Breast epithelium (tissue), 4 donors: ENCODE measurements at places on chromosomes 12 and 14.

GRCh38 chr14:99395909-99396530 is 84.6 kb downstream of the SETD3 start:
- no peak for DNase-seq

DNA sequence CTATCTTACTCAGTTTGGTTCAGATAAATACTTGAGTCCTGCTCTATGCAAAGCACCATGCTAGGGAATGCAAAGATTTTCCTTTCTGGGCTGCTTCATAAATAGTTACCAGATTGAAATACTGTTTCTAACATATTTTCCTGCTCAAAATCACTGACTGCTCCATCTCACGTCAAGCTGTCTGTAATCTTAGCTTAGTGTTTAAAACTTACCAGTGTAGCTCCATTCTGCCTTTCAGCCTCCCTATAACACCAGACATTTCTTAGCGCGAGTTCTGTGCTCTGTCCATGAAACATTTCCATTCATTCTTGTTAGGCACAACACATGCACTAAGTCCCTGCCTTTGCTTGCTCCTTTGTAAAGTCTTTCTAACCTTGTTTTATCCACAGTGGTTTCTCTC is 129.4 kb downstream of the NPAS3 start:
- no peak for DNase-seq

- no peak for DNase-seq
Observed at GRCh38 chr12:26749781-26750180, 83.2 kb downstream of the ITPR2 start.

DNA sequence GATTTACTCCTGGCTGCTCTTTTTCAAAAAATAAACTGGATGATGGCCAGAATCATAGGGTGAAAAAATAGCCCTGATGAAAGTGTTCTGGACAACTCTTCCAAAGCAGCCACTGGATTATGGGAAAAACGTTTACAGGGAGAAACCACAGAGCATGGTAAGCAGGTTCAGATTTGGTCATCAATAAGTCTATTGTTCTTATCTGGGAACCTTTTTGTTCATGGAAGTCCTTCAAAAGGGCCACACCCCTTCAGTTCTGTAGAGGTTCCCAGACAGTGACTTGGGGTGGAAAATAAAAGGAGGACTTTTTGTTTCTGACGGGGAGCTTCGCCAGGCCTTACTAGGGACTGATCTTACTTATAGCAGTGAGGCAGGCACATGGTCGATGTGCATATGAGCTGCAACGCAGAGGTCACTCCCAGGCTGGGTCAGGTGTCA is 117.4 kb upstream of the SLC38A2 start:
- no peak for DNase-seq

- no peak for DNase-seq
Observed at GRCh38 chr12:69471076-69471430, 865 bp downstream of the FRS2 start.

DNA sequence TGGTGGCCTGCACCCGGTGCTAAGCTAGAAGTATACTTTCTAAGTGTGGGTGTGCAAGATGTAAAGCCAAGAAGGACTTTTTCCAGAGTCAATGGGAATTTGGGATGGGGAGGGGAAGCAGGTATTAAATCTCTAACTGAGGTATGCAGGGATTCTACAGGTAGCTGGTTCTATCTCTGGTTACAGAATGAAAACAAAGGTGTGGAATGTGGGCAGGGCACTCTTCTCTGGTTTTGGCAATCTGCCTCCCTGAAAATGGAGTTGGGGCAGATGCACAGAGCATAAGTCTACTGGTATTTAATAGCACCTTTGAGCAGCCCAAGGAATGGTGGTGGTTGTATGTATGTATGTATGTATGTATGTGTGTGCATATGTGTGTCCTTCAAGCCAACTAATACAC is 66.7 kb upstream of the PPP1R12A start:
- no peak for DNase-seq
